Liver (tissue), 10 donors: ENCODE measurements at places on chromosomes 1 and 21.

- no peak for DNase-seq
These were observed 1395.2 kb upstream of the ADGRL4 start for GRCh38 chr1:80401757-80402156.

- no peak for DNase-seq
These were observed 327.0 kb upstream of the NR5A2 start for GRCh38 chr1:199700551-199700950.

- DNase-seq = no peak
These were observed 41.5 kb downstream of the SLC35F3 start for GRCh38 chr1:233945979-233946378.

- DNase-seq = no peak
These were observed 25.6 kb upstream of the TTLL10 start for GRCh38 chr1:1148061-1148460.
